ENCODE measurements at places on chromosomes 4 and X. TPM values are rescaled to one million over a fixed set of nuclear protein-coding genes. Genes with fewer than 3 reads are reported as not detected.

The UTP14A gene
- total RNA-seq = 15.3 TPM

The TAF7L gene
- total RNA-seq = not detected

GRCh38 chr4:74159143-74159709, 1.3 kb downstream of the MTHFD2L start:
- peak; percentile 4 for DNase-seq

DNA sequence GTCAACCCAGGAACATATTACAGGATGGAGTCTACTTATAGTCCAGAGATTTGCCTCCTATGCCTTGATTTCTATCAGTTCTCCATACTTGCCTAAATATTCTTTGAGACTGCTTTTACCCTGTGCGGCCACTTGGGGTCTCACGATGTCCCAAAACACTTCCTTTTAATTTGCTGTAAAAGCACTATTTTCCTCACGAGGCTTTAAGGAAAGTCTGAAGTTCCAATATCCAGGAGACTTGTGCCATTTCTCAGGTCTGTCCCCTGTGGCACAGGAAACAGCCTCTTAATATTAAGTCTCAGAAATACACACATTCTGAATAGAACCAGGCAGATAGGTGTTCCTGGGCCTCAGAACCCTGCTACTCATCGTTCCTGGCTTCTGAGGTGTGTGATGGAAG, 142.9 kb downstream of the TMEM164 start:
- no peak for DNase-seq

GRCh38 chr4:32192363-32192762, 1472.2 kb downstream of the PCDH7 start:
- no peak for DNase-seq

- DNase-seq = no peak
Observed at GRCh38 chr4:167079762-167080161, 154.5 kb downstream of the SPOCK3 start.

GRCh38 chrX:20727447-20727846, 460.7 kb upstream of the RPS6KA3 start:
- DNase-seq = no peak

DNA sequence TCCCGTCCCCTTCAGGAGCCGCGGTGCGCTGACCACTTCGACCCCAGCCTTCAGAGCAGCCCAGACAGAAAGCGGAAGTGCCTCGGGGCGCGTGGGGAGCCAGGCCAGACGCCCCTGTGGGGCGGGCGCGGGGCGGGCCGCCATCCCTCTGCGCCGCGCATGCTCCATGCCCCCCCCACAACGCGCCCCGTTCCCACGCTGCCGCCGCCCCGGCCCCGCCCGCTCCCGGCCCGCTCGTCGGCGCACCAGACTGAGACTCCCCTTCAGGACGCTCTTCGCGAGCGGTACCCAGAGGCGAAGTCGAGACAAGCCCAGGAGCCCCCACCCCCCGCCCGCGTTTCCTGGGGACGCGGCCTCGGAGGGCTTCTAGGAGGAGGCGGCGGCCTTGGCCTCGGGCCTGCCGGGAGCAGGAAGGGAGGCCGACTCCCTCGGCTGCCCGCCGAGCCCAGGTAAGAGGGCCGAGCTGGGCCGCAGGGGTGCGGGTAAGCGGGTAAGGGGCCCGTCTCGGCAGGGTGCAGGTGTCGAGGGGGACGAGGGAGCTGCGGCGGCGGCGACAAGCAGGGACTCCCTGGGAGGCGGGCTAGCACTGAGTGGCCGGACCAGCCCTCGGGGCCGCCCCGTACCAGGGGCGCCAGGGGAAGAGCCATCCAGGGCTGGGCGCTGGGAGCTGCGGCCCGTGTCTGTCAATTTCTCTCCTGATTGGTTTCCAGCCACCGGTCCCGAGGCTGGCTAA, at the start of gene ZFP92:
TSS of gene ZFP92 (plus strand) at position 218 of the 733 bp plus-strand sequence. CDS start 6,851 bp downstream, outside the sequence.
- no peak for DNase-seq

DNA sequence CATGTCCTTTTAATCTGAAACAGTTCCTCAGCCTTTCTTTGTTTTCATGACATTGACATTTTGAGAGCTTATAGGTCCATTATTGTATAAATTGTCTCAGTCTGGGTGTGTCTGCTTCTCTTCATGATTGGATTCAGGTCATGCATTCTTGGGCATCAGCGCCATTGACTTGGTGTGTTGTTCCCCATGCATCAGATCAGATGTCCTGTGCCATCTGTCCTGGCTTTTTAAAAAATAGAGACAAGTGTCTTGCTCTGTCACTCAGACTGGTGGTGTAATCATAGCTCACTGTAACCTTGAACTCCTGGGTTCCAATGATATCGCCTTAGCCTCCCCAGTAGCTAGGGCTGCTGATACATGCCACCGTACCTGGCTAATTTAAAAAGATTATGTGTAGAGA, 55.7 kb downstream of the TBC1D14 start:
- DNase-seq = no peak

DNA sequence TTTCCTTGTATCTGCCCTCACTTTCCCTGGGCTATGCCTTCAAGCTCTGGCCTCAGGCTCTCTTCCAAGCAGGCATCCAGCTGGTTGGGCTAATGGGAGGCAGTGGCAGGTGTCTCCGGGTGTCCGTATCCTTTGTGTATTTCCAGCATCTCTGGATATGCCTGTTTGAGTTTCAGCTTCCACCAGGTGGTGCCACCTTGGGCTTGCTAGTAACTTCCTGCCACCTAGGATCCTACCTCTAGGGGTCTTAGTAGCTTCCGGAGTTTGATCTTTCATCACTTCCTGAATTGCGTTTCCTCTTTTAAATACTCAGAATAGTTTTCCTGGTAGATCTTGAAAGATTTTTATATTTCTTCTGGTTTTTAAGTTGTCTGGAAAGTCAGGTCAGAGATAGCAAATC, 23.2 kb upstream of the ANOS1 start:
- no peak for DNase-seq

All from kidney (tissue), 22 donors.